Cortex of kidney (tissue), 1 donor: ENCODE measurements at places on chromosomes 4 and X.

DNA sequence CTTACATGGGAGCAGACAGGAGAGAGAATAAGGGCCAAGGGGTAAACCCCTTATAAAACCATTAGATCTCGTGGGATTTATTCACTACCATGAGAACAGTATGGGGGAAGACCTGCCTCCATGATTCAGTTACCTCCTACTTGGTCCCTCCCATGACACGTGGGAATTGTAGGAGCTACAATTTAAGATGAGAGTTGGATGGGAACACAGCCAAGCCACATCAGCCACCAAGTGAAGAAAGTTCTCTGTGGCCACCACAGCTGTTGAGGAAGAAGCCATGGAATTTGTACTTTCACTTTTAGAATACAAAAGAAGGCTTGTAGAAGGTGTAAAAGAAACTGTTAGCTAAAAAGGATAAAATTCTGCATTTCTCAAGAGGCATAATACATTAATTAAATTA lies 67.0 kb upstream of the CXorf51A start:
- DNase-seq: no peak

- no peak for DNase-seq
Measured at GRCh38 chr4:187251896-187252295, 528.2 kb upstream of the FAT1 start.

DNA sequence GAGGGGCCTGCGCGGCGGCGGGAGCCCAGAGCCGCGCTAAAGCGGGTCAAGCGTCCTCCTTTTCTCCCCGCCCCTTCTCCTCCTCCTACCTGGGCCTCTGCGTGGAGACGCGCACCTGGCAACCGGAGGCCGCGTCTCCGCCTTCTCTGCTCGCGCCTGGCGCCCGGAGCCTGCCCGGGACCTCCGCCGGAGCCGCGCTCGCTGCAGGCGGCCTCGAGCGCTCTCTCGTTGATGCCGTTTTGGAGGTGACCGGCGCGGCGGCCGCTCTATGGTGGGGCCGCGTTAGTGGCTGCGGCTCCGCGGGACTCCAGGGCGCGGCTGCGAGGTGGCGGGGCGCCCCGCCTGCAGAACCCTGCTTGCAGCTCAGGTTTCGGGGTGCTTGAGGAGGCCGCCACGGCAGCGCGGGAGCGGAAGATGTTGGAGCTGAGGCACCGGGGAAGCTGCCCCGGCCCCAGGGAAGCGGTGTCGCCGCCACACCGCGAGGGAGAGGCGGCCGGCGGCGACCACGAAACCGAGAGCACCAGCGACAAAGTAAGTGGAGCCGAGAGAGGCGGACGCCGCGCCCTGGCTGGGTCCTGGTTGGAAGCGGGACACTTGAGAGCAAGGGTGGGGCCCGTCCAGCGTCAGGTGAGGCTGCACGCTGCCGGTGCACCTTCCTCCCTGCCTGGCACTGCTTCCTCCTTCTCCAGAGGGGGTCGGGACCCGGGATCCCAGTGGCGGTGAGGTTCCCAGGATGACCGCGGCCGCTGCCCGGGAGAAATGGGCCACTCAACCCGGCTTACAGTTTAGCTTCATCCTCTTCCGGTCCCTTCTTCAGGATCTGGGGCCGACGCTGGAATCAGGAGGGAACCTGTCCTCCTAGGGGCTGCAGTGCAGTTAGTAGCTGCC lies at the start of gene CDS1:
Gene CDS1 (plus strand): TSS at position 140 of the 888 bp plus-strand sequence. CDS start 275 bp downstream, at position 415.
- DNase-seq: no peak

DNA sequence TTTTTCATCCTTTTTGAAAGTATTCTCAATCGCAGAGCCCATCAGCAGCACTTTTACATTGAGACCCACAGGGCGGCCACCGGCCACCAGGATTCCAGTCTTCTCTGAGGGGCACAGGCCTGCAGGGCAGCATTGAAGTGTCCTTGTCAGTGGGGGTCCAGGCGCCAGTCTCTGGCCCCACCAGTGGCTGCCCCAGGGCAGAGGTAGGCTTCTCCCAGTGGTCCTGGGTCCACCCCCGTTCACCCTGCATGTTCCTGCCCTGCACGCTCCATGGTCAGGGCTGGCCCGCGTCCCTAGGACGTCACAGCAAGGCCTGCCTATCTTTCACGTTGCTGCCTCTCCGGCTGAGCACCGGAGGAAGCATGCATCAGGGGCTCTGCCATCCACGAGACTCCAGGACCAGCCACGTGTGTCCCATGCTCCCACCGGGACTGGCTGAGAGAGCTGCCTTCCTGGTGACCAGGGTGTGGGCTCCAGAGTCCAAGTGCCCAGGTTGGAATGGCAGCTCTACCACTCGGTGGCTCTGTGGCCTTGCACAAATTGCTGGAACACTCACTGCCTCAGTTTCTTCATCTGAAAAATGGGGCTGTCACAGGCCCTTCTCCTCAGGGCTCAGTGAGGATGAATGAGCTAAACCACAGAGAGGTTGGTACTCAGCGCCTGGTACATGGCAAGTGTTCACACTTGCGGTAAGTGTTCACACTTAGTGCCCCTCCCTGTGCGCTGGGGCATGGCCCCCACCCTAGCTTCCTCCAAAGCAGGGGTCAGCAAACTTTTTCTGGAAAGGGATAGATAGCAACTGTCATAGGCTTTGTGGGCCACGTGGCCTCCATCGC lies 30.7 kb upstream of the JAKMIP1 start:
- DNase-seq: no peak

GRCh38 chrX:41781500-41781899 lies 57.5 kb downstream of the GPR82 start:
- no peak for DNase-seq

DNA sequence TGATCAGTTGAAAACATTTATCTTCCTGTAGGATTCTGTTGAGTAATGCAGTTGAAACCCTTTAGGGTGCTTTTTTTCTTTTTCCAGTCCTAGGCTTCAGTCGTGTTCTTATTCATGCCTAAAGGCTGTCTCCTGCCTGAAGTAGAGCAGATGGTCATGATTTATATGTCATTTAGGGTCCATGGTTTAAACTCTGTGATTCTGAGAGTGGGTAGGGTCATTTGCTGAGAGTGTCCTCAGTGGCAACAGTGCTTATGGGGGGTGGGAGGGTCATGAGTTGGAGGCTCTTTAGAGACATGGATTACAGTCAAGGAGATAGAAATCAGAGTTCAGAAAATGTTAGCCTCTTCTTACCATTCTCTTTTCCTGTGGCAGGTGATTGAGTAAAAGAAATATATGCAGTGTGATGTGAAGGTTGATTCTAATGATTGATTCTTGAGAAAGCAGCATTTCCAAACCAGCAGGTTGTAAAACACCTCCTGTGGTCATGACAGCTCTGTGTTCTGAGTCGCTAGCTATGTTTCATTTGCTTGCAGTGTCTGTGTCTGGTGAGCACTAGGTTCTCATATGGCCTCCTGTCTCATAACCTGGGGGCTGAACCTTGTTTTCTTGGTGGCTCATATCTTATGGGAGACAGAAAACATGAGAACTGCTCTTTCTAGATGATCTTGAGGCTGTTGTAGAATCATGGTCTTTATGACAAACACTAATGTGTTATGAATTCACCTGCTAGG lies 60.4 kb downstream of the JADE1 start:
- DNase-seq: no peak

- no peak for DNase-seq
Measured at GRCh38 chrX:135518161-135518560, 2.3 kb upstream of the INTS6L start.

GRCh38 chr4:102578819-102579218 lies 77.7 kb downstream of the NFKB1 start:
- DNase-seq: no peak

GRCh38 chrX:65528293-65528692 lies 6.3 kb downstream of the LAS1L start:
- no peak for DNase-seq

- no peak for DNase-seq
Measured at GRCh38 chrX:40209951-40210617, 112.3 kb upstream of the BCOR start.

DNA sequence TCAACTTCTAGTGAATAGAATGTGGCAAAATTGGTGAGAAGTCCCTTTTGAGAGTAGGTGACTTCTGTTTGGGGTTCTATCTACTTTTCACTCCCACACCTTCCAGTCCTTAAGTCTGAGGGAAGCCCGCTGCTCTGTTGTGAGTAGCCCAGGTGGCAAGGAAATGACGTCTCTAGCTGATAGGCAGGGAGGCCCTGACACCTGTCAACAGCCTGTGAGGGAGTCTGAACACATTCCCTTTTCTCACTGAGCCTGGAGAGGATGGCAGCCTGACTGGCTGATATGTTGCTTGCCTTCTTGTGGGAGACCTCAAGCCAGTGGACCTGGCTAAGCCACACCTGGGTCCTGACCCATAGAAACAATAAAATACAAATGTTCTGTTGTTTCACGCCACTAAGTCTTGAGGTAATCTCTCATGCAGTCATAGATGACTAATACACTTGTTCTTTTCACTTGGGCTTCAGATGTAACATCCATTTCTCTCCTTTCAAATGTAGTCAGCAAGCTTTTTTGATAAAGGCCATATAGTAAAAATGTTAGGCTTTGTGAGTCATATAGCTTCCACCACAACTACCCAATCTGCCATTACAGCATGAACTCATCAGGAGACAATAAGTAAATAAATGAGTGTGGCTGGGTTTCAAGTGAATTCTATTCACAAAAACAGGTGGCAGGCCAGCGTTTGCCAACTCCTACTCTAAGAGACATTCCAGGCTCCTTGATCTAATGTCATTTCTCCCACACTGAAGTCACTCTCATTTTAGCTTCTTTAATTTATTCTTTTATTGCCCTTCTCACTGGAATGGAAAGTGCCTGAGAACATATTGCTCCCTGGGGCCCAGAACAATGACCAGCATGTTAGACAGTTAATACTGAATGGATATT lies 265.1 kb upstream of the MAD2L1 start:
- DNase-seq: no peak

DNA sequence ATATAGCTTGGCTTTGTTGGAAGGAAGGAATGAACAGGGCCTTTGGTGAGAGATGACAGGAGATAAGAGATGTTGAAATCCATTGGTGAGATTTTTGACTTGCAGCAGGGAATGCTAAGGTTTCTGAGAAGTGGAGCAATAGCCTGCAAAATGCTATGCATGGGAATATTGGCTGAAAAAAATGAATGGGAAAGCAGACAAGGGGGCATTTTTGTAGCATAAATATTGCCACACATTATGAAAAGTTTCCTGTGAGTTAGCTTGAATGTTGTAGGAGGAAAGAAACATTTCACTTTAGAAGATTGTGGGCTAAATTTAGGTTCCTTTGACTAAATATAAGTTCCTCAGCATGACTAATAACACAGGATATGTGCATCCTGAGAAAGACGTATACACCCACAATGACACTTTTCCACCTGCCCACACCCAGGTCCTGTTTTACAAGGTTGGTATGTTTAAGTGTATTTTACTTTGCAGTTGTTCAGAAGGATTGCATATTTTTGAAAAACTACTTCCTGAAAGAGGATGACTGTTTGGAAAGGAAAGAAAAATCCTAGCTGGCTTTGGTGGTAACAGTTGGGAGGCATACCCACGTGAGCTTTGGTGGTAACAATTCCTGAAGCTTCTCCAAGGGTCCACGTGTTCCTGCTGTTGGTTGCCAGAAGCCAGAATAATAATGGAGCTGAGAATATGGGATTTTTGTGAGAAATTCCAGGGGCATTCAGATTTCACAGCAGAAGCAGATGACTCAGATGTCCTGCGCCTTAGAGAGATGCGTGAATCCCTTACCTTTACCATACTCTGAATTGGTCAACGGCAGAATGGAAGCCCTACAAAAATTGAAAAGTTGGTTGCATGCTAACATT lies 28.5 kb downstream of the PHEX start:
- no peak for DNase-seq

GRCh38 chrX:53616946-53617345 lies 69.6 kb downstream of the HUWE1 start:
- no peak for DNase-seq

GRCh38 chr4:25878676-25879075 lies 15.9 kb upstream of the SEL1L3 start:
- DNase-seq: no peak

- no peak for DNase-seq
Measured at GRCh38 chrX:137749246-137749645, 183.3 kb downstream of the ZIC3 start.

- DNase-seq: no peak
Measured at GRCh38 chr4:23874536-23874901, 15.3 kb downstream of the PPARGC1A start.
